ENCODE measurements at places on chromosomes 7 and 10.

- DNase-seq, result no peak
These were observed 634.8 kb downstream of the PHTF2 start for GRCh38 chr7:78433421-78433820.

GRCh38 chr10:77451886-77452285 lies 185.7 kb downstream of the KCNMA1 start:
- no peak for DNase-seq

- no peak for DNase-seq
These were observed 191.5 kb downstream of the DIP2C start for GRCh38 chr10:497898-498451.

GRCh38 chr10:3887885-3888476 lies 103.0 kb upstream of the KLF6 start:
- peak; percentile 62 for DNase-seq

DNA sequence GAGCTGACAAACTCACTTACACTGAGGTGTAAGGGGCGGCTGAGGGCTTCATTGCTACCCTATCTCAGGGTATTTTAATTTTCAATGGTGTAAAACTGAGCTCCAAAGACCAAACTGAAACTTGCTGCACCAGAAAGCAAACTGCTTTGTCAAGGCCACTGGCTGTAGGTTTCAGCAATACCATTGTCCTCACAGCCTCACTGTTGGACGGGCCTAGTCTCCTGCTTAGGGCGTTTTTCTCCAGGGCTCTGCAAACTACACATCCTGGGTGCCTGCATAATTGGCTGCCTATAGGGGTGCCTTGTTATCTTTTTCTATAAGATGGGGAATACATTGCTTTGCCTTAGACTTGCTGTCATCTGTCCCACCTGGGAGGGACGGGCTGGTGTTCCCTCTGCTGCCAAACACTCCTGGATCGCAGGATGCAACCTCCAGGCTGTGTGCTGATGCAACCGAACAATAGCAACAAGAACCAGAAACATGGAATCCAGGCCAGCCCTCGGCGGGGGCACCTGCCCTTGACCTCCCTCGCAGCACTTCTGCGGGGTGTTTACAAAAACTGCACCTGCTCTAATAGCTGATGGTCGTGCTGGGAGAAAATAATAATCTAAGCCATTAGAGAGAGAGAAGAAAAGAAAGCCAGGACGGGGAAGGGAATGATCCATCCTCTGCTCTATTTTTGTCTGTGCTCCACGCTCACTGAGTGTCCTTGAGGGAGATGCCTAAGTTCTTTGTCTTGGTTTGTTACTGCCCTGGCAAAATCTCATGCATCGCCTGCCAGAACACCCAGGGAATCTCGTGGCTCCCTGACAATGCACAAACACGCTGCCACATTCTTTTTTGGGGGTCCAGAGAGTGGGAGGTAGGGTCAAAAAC lies 104.5 kb downstream of the GALNT17 start:
- no peak for DNase-seq

DNA sequence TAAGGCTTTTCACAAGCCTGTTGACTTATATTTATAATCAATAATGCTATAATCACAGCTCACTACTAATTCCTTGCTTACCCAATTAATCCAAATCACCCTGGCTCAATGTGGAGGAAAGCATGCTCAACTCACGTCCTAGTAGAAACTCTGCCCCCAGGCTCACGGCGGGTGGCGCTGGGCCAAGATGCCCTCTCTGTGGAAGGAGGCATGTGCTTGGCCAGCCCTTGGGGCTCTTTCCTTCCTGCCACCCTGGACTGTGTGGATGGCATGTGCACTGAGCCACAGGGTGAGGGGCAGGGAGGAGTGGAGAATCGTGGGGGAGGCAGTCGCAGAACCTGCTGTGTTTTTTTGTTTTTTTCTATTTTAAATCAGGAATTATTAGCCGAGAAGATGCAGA lies 96.2 kb downstream of the SH2D4B start:
- DNase-seq, result no peak

DNA sequence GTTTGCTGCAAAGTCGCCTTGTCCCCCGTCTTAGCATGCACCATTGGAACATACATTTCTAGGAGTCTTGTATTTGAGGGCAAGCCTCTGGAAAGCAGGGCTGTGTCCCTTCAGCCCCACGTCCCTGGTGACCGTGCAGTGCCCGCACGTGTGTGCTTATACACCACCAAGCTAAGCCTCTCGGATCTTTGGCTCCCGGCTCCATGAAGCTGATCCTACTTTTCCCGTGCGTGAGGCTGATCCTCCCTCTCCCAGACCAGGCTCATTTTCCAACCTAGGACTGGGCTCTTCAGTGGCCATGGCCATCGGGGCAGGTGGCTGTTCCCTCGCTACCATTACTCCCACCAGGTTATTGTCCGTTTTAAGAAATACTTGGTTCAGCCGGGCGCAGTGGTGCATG lies 14.3 kb downstream of the MDH2 start:
- DNase-seq, result no peak

GRCh38 chr7:30795161-30795948 lies 24.1 kb downstream of the MINDY4 start:
- DNase-seq, result no peak

DNA sequence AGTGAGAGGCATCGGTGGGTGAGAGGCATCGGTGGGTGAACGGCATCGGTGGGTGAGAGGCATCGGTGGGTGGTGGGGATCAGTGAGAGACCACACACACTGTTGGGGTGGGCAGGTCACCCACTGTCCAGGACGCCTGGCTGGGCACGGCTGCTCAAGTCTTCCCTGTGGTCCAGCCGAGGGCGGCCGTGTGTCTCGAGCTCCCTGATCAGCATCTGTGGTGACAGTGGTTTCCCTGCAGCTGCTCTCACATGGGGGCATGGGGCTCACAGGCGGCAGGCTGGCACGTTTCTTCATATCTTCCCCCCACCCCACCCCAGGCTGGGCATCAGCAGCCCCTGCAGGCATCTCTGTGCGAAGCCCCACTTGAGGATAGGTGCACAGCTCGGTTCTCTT lies 78.2 kb downstream of the NKX6-2 start:
- no peak for DNase-seq

- DNase-seq, result no peak
These were observed 85.4 kb upstream of the GSDME start for GRCh38 chr7:24842449-24843241.

- peak; percentile 32 for DNase-seq
These were observed at the start of gene CDCA7L for GRCh38 chr7:21945454-21946221. TSS of gene CDCA7L (minus strand) at chr7:21945899. CDS start at chr7:21945804, 95 bp downstream.

DNA sequence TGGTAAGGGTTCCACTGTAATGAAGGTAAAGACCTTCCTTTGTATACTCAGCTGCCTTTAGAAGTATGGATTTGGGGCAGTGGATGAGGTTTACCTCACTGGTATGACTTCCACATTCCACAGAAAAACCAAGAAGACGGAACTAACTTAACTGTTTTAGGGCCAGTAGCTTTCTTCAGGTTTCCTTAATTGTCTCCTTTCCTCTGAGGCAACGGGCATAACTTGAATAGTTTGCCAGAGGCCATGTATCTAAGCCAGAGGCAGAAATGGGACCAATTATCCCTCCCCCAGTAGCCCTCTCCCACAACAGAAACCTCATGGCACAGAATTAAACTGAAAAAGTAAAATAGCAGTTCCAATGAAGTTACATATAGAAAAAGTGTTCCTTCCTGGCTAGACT lies 281.7 kb downstream of the PHTF2 start:
- no peak for DNase-seq

DNA sequence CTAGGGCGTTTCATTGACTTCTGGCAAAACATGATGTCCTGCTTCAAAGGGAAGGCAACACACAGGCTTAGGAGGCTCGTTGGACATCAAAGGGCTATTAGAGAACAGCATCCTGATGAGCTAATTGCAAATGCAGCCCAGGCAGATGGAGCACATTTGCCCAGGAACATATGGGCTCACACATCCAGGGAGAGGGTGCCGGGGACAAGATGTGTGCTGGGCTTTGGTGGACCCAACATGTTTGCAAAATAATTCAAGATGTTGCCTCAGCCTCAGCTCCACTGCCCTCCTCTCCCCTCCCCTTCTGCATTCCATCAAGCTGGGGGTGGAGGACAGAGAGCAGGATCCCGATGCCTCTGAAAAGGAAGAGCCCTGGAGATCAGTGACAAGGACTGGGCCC lies 217.1 kb upstream of the ZMIZ1 start:
- DNase-seq, result no peak

GRCh38 chr7:140200061-140200989 lies 23.5 kb upstream of the KDM7A start:
- DNase-seq, result no peak

DNA sequence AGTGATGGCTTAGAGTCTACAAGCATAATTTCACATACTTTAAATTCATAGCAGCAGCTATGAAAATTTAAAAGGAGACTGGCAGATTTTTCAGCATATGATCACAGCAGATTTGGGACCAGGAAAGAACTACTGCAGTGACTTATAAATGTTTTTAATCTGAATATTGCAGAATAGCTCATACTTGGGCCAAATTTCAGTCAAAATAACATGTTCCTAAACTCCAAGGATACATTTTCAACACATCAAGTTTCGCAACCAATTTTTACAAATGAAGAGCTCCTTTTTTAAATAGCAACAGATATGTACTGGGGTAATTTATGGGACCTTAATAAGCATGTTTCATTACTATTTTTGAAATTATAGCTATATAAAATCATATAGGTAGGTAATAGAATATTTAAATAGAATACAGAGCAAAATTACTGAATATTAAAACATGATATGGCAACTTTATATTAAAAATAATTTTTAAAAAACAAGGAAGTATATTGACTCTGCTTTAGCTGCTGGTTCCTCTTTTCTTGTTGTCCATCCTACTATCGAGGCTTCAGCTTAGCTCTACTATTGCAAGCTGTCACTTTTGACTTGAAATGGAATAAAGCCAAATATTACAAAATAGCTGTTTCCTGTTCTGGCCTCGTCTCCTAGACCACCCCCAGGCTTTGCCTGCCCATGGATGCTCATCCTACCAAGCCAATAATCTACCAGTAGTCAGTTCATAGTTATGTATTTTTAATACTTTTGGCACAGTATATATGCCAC lies 123.1 kb downstream of the NRBF2 start:
- DNase-seq, result no peak

DNA sequence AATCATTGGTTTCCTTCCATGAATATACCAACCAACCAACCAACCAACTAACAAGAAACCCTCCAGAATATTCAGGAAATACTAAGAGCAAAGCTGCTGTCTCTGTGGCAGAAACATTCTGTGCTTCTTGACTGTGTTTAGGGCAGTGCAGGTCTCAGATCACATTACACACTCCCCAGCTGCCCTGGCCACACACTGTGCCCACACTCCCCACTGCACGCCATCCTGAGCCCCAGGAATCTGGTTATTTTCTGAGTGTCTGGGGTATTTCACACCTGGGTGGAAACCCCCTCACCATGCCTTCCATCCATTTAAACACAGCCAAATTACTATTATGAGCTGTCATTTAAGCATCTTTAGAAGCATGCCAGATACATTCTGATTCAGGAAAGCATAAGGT lies 183.7 kb upstream of the ANK3 start:
- peak; percentile 22 for DNase-seq

DNA sequence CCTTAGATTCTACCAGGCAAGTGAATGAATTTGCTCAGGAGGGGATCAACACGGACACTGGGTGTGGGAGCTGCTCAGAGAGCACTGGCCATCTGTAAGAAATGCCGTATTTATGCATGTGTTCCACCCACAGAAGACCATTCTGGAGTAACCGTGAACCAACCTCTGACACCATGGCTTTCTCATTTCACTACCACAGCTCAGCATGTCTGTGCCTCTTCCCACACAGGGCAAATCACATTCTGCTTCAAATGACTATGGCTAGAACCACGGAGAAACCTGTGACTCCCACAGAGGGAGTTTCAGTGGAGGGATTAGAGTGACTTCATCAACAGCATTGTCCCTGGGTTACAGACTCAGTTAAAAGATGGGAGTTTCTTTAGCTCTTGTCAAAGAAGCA lies 893.4 kb downstream of the XPNPEP1 start:
- DNase-seq, result no peak

GRCh38 chr10:119061352-119061751 lies 19.3 kb downstream of the EIF3A start:
- DNase-seq, result no peak

- no peak for DNase-seq
These were observed 7.0 kb upstream of the GET4 start for GRCh38 chr7:869348-869747.

GRCh38 chr10:120741396-120741795 lies 109.8 kb upstream of the WDR11 start:
- DNase-seq, result no peak

DNA sequence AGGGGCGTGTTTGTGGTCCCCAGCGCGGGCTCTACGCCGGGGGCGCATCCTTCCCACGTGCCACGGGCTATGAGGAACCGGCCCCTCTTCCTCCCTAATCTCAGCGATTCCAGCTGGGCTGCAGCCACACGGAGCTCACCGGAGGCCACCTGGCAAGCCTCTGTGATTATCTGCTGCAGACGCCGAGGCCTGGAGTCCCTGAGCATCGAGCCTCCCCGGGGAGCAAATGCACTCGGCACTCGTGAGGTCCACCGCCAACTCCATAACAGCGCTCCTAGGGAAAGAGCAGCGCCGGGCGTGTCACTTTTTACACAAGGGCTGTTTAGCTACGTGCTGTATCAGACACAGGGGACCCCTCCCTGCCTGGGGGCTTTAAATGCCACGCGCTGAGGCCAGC lies 101.2 kb downstream of the DYNC2I1 start:
- no peak for DNase-seq

DNA sequence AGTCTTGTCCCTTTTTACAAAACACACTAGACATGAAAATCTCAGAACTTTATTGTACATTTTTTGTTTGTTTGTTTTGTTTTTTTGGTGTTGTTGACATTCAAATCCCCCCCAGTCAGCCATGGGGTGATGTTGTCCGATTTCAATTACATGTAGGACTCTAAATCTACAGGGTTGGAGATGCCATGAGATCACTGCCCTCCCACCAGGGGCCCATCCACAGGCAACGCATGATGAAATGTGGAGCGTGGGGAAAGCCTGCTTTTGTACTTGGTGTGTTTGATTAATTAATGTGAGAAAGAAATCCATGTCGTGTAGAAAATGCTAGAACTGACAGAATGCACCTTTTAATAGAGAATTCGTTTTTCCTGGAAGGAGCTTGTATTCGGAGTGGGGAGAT lies 93.2 kb downstream of the ZNF22 start:
- no peak for DNase-seq

- no peak for DNase-seq
These were observed 103.5 kb downstream of the SRI start for GRCh38 chr7:88116235-88116795.

- no peak for DNase-seq
These were observed 3.7 kb downstream of the GCC1 start for GRCh38 chr7:127581716-127582115.

- DNase-seq, result peak; percentile 69
These were observed 4.4 kb downstream of the CDK6 start for GRCh38 chr7:92831716-92832533.

DNA sequence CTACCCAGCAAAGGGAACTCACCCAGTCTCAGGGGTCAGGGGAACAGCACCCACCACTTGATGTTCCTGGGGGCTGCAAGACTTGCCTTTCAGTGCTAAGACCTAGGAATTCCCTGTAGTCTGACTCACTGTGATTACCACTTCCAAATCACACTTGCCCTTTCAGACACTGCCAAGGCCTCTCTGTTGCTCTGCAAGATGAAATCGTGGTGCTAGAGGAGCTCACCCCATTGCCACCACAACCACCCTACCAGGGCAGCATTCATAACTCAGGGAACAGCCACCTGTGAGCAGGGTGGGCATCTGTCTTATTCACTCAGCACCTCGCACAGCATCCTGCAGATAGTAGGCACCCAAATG lies 36.5 kb downstream of the XPNPEP1 start:
- DNase-seq, result no peak
